Left colon (tissue), 2 donors: ENCODE measurements at places on chromosomes 5 and 9.

- no peak for DNase-seq
These were observed at the start of gene HEMGN for GRCh38 chr9:97938081-97938644. Gene HEMGN, minus strand, starts transcription at chr9:97938172. Its CDS starts 36 bp downstream, at chr9:97938136.

DNA sequence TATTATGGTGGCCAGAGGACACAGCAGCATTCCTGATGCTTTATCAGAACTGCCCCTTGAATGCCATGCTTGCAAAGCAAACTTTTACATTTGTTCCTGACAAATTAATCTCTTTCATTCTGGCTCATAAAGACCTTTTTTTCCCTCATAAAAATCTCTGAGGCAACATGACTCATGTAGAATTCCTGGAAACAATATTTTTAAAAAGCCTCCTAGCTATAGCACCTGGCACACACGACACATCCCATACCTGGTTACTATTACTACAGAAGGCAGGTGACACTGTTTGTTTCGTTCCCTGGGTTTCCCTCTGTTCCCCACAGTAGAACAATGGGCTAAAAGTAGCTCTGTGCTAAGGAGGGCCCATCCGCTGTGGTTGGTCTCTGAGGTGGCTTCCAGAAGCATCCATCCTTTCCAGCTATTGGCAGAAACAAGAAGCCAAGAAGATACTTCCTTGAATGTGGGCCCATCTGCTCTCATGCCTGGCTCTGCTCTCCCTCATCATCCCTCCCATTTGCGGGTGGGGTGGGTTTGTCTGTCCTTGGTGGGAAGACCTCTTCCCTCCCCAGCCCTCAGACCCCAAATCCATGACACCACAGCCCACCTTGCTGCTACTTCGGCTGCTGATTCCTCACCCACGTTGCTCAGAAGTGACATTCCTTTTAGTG lies 59.1 kb downstream of the GALNT12 start:
- DNase-seq, result no peak

- DNase-seq, result no peak
These were observed 40.3 kb upstream of the SLC25A51 start for GRCh38 chr9:37944266-37944650.

DNA sequence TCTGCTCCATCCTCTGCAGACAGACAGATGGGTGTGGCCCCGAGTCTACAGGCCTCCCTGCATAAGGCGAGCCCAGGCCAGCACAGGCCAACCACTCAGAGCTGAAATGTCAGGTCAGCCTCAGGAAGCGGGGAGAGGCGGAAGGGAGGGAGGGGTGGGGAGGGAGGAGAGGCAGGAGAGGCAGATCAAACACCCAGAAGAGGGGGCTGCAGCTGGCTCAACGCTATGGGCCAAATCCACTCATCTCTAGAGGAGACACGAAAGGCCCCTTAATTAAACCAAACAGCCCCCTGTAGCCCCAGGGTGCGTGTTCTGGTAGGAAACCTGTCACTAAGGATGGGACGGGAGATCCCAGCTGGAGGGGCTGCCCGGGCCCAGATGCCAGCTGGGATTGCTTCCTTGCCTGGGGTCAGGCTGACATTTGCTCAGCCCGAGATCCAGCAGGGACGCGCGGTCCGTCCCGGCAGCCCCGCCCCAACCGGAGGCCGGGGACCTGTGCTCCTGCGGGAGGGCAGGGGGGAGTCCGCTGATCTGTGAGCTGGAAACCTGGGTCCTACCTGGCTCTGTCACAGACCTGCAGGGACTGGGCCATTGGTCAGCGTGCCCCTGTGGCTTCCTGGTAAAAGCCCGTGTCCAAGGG lies 97.2 kb upstream of the SARDH start:
- DNase-seq, result no peak

GRCh38 chr9:34047864-34048726 lies 592 bp downstream of the UBAP2 start:
- peak; percentile 74 for DNase-seq
